ENCODE measurements at places on chromosomes 7 and 10.

GRCh38 chr10:124042656-124043309 is 50.6 kb downstream of the CHST15 start:
- no peak for DNase-seq

GRCh38 chr7:150723467-150723866 is 7.1 kb downstream of the GIMAP1 start:
- DNase-seq: no peak

DNA sequence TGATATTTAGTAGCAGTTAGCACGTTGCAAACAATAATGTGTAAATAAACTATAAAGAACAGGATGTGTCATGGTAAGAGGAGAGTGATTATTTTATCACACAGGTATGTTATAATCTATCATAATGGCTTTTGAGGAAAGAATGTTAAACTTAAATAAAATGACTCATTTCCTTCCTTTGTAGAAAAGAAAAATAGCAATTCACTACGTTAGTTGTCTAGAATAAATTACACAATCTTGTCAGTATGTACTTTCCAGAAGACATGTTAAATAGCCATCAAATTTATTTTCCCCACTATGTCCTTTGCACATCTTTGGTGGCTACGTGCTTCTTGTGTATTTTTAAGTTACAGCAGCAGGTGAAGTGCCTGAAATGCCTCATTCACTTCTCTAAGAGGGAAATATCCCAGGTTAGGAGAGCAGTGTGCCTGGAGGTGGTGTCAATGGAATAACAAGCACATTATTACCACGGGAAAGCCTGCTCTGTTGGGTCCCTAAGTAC is 133.8 kb downstream of the SEMA3A start:
- DNase-seq: no peak

DNA sequence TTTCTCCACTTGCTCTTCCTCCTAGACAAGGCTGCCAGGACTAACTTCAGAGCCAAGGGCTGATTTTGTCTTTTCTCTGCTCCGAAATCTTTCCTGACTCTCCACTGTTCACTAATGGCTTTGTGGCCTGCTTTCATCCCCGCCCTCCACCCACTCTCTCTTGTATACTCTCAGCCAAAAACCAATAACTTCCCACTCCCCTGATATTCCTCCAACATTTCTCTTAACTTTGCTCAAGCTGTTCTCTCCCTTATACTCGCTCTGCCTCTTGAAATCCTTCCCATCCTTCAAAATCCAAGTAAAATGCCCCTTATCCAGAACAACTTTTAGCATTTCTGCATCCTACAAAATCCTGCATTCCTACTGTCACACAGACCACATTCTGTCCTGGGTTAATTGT is 214.8 kb downstream of the PHTF2 start:
- no peak for DNase-seq

- DNase-seq: no peak
Measured at GRCh38 chr10:60913071-60913470, 30.9 kb downstream of the RHOBTB1 start.

- no peak for DNase-seq
Measured at GRCh38 chr10:133315847-133316246, 7.1 kb downstream of the ZNF511 start.

DNA sequence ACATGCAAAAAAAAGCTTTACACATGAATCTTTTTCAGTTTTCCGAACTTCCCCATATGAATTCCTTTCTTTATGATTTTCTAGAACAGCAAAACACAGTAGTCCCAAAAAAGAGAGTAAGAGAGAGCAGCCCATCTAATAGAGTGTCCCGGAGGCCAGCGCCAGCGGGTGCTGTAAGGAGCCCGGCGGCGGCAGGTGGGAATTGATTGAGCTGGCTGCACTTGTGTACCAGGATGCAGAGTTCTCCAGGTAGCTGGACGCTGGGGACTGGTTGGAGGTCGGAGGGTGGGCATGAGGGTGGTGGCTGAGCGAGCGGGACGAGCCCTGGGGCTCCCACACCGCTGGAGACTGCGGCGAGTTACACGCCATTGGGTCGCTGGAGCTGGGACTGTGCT is 4.0 kb downstream of the DLX5 start:
- no peak for DNase-seq

GRCh38 chr7:77351539-77352004 is 64.6 kb downstream of the GSAP start:
- peak; percentile 33 for DNase-seq

Measured in GM12891 (cell line).